T-helper 17 cell (primary cell): ENCODE measurements at places on chromosomes 7 and 10.

DNA sequence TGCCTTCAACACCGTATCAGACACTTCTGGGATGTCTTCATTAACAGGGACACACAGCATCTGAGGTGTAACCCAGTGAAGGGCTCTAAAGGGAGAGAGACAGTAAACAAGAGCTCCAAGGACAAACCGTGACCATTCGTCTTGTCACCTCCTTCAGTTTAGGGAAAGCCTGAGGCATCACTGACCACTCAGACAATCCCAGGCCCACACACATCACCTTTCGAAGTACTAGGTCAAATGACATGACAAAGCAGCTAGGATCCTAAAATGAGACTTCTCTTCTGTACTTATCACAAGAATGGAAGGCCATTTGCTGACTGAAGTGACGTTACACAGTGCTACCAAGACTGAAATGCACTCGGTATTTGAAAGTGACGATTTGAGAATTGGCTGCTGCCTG is 200.7 kb upstream of the KCTD7 start:
- no peaks in the 10 kb centered on the region for H3K27me3 ChIP-seq
- DNase-seq: no peak
- no peak overlapping the region for H3K27ac ChIP-seq
- H3K4me1 ChIP-seq: no peaks in the 10 kb centered on the region
- H3K4me3 ChIP-seq: no peak overlapping the region

- H3K4me3 ChIP-seq: no peak overlapping the region
- H3K36me3 ChIP-seq: no peaks in the 10 kb centered on the region
- no peak overlapping the region for H3K27ac ChIP-seq
- peaks cover 53% of the 10 kb centered on the region for H3K27me3 ChIP-seq
These were observed 17.4 kb upstream of the GPR141 start for GRCh38 chr7:37666026-37666799.

- no peaks in the 10 kb centered on the region for H3K4me1 ChIP-seq
- H3K27me3 ChIP-seq: no peaks in the 10 kb centered on the region
- H3K36me3 ChIP-seq: no peaks in the 10 kb centered on the region
These were observed 526.4 kb downstream of the KIF20B start for GRCh38 chr10:90227786-90228185.

DNA sequence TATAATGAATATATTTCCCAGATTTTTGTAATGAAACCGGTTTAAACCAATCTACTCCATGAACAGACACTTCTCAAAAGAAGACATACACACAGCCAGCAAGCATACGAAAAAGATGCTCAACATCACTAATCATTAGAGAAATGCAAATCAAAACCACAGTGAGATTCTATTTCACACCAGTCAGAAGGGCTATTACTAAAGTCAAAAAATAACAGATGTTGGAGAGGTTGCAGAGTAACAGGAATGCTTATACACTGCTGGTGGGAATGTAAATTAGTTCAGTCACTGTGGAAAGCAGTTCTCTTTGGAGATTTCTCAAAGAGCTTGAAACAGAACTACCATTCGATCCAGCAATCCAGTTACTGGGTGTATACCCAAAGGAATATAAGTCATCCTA is 240.7 kb downstream of the TSPAN12 start:
- H3K36me3 ChIP-seq: no peaks in the 10 kb centered on the region
- H3K27me3 ChIP-seq: no peaks in the 10 kb centered on the region
- H3K4me3 ChIP-seq: no peak overlapping the region

DNA sequence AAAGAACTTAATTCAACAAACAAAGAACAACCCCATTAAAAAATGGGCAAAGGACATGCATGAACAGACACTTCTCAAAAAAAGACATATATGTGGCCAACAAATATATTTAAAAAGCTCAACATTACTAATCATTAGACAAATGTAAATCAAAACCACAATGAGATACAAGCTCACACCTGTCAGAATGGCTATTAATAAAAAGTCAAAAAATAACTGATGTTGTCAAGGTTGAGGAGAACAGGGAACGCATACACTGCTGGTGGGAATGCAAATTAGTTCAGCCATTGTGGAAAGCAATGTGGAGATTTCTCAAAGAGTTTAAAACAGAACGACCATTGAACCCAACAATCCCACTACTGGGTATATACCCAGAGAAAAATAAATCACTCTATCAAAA is 19.1 kb downstream of the ZFAND4 start:
- DNase-seq: no peak
- H3K4me1 ChIP-seq: peaks cover 32% of the 10 kb centered on the region
- no peaks in the 10 kb centered on the region for H3K27me3 ChIP-seq
- H3K4me3 ChIP-seq: no peak overlapping the region

- no peaks in the 10 kb centered on the region for H3K4me1 ChIP-seq
- H3K27me3 ChIP-seq: no peaks in the 10 kb centered on the region
These were observed 369.6 kb downstream of the ZNF716 start for GRCh38 chr7:57819491-57819981.

DNA sequence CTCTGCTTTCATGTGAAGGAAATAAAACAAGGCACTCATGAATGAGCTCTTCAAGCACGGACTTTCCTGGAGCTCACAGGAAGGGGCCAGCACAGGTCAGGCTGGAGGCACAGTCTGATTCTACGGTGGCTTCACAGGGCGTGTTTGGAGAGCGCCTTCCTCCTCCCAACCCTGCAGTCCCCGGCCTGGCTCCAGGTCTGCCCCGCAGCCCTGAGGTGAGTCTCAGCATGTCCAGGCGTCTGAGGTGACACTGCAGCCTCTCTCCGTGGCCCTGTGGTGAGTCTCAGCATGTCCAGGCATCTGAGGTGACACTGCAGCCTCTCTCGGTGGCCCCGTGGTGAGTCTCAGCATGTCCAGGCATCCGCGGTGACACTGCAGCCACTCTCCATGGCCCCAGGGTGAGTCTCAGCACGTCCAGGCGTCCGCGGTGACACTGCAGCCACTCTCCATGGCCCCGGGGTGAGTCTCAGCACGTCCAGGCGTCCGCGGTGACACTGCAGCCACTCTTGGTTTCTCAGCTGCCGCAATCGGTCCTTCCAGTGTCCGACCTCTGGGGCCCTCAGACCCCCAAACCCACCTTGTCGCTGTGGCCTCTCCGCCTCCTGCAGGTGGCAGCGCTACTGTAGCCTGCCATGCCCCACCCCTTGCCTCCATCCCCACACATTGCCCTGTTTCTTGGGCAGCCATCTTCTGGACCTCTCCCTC is 381.7 kb downstream of the DNAJB6 start:
- peaks cover 11% of the 10 kb centered on the region for H3K27me3 ChIP-seq
- H3K27ac ChIP-seq: no peak overlapping the region
- peaks cover 1% of the 10 kb centered on the region for H3K36me3 ChIP-seq
- no peak for DNase-seq
- H3K4me1 ChIP-seq: no peaks in the 10 kb centered on the region
- H3K4me3 ChIP-seq: no peak overlapping the region

GRCh38 chr7:84104826-84105225 is 89.8 kb downstream of the SEMA3A start:
- no peak for DNase-seq
- no peaks in the 10 kb centered on the region for H3K27me3 ChIP-seq
- H3K4me3 ChIP-seq: no peak overlapping the region
- no peak overlapping the region for H3K27ac ChIP-seq

GRCh38 chr7:34844406-34844805 is 186.4 kb downstream of the NPSR1 start:
- H3K4me3 ChIP-seq: no peak overlapping the region
- no peak overlapping the region for H3K27ac ChIP-seq
- H3K4me1 ChIP-seq: peaks cover 5% of the 10 kb centered on the region
- DNase-seq: no peak
- peaks cover 32% of the 10 kb centered on the region for H3K27me3 ChIP-seq

DNA sequence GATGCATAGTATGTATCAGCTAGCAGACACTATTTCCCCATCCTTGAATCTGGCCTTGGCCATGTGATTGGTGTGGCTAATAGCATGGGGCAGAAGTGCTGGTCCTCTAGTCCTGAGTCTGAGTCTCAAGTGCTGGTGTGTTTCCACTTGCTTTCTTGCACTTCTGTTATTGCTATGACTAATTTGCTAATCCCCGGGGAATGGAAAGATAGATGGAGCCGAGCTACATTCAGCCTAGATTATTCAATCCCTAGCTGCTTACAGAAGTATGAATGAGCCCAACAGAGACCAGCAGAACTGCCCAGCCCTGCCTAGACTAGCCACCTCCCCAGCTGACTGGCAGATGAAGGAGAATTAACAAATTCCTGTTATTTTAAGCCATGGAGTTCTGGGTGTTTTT is 53.2 kb upstream of the SYPL1 start:
- H3K4me1 ChIP-seq: peaks cover 6% of the 10 kb centered on the region
- peaks cover 2% of the 10 kb centered on the region for H3K36me3 ChIP-seq
- peaks cover 15% of the 10 kb centered on the region for H3K27me3 ChIP-seq
- no peak for DNase-seq

DNA sequence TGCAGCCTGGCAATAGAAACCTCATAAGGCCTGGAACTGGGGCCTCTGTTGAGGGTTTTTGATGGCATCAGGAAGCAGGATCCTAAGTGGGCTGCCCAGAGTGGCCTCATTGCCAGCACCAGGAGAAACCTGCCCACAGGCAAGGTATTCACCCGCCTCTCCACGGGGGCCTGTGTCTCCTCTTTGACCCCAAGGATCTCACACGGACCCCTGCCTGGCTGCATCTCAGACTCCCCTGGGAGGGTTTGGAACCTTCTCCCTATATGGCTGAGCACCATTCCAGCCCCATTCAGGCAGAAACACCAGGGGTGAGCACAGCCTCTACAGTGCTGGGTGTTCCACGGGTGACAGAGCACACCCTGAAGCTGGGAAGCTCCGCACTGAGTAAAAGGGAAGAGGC is 14.6 kb upstream of the C10orf71 start:
- H3K27me3 ChIP-seq: peaks cover 24% of the 10 kb centered on the region
- no peak overlapping the region for H3K4me3 ChIP-seq
- H3K36me3 ChIP-seq: peaks cover 2% of the 10 kb centered on the region
